ENCODE measurements at places on chromosomes 5 and 9.

- DNase-seq, result peak; percentile 48
These were observed 77.1 kb downstream of the SUSD1 start for GRCh38 chr9:112097712-112098688.

DNA sequence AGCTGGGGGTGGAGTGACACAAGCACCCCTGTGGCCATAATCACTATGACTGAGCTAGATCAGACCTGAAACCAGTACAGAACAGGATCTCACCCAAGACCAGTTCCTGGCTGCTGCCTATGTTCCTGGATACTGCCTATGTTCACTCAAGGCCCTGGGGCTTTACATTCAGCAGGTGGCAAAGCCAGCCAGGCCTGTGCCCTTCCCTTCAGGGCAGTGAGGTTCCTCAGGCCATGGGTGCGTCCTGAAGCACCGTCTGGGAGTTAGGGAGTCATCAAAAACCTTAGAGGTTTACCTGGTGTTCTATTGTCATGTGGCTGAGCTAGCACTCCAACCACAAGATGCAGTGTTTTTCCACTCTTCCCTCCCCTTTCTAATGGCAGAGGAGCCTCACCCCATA is 419.8 kb downstream of the TMEM232 start:
- DNase-seq, result no peak

- DNase-seq, result peak; percentile 40
These were observed 753 bp downstream of the ARHGAP26 start for GRCh38 chr5:142770650-142771609.

GRCh38 chr5:146016764-146017484 is 80.5 kb downstream of the SH3RF2 start:
- DNase-seq, result no peak

DNA sequence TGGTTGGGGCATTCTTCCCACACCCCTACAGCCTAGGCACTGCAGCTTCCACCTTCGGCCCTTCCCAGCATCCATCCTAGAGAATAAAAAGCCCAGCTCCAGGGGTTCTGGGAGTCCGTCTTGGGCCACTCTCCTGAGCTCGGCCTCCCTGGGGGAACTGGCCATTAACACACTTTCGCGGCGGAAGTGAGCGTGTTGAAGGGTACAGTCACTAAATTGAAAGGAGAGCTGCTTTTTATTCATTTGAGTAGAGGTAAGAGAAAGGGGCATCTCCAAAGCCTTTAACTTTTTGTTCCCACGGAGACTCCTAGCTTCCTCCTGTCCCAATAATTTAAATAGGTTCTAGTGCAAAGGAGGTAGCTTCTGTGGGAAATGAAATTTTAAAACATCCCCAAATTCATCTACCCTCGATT is 31.0 kb upstream of the NFIB start:
- DNase-seq, result no peak

- DNase-seq, result no peak
These were observed 184.7 kb upstream of the TRPM3 start for GRCh38 chr9:71306134-71306533.

DNA sequence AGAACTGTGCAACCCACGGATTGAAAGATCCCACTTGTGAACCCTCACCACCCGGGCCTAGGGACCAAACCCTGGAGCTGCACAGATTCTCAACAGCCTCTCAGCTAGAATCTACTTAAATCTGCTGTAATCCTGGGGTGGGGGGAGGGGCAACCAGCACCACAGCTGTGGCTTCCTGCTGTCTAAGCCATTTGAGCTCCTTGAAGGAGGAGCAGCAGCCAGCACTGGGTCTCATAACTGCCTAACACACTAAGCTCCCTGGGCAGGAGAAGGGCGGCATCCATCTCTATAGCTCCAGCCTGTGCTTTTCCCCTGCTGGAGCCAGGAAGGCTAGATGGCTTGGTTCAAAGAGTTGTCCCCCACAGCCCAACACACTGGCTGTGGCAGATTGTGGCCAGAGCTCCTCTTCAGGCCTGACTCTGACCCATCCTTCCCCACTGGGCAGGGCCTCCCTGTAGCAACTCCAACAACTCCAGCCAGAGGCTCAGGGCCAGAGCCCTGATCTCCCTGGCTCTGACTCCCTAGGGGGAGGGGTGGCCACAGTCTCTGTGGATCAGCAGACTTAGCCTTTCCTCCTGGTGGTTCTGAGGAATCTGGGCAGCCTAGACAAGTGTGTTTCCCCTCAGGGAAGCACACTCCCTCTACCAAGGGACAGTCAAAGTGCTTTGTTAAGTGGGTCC is 72.0 kb upstream of the C9orf72 start:
- no peak for DNase-seq

DNA sequence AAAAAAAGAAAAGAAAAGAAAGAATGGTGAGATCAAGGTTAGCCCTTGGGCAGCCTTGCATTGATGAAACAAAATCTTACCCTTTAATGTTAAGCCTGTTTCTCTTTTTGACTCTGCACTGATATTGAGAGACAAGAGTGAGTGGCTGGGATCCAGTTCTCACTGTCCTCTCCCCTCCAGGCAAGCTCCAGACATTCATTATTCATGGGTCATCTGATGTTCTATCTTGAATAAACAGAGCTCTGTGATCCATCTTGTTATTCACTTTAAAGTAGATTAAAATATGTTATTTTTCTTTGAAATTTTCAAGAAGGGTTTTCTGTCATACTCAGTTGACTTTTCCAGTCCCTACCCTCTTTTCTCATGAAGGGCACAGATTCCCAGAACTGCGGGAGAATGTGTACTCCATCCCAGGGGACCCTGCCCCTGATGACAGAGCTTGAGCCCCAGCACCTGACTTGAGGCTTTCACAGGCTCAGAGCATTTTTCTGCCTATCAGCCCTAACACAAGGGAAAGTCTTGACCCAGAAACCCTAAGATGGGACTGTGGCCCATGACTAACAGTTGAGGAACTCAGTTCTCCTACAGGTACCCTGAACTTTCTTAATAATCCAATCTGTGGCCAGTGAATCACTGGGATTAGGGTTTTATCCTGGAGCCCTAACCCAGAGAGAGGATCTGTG is 24.1 kb downstream of the ACTL7B start:
- no peak for DNase-seq

DNA sequence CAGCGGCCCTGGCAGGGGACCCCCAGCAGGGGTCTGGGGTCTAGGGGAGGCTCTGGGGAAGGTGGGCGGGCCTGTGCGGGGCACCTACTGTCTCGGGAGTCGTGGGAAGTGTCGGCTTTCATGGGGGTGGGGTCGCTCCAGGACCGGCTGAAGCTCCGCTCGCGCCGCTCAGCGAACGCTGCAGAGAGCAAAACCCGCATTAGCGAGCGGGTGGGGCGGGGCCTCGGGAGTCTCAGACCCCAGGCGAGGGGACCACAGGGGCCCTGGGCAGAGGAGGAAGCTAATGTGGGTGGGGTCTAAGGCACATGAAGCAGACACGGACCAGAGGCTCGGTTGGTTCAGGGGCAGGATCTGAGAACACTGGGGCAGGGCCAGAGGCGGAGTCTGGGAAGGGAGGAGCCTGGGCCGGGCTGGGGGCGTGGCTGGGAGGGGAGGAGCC is 5.5 kb downstream of the NSMF start:
- DNase-seq, result peak; percentile 54

DNA sequence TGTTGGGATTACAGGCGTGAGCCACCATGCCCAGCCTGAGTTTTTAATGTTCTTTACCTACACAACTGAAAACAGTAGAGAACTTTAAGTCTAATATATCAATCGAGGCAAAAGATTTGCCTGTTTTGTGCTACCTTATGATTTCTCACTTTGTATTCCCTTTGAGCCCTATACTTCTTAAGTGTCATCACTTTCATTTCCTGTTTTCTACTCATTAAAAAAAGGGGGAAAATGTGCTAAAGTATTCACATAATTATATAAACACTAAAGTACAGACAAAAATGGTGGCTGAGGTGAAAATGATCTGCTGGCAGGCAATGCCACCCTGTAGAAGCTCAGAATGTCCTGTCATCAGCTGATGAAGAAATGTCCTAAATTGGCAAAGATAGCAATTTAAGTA is 23.6 kb downstream of the ATG10 start:
- no peak for DNase-seq

DNA sequence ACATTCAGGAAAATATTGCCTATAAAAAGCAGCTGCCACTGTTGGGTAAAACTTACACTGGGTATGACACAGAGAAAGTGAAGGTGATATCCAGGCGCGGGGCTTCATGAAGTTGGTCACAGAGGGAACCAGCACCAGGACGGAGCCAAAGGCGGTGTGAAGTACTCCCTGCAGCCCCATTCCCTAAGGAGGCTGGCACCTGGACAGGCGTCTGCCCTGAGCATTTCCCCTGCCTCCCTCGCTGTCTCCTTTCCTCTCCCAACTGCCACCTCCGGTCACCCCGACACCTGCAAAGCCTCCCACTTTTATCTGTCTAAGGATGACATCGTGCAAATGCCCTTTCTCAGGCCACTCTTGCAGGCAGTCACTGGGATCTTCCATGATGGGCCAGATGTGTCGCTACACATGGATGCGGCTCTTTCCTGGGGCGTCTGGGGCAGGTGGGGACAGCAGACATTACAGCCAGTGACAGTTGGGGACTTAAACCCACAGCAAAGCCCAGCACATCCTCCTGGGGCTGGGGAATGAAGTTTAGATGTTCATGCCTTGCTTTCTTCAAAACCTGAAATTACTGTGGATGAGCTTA is 367.7 kb upstream of the IRX4 start:
- DNase-seq, result no peak

GRCh38 chr5:113598926-113599325 is 85.4 kb downstream of the YTHDC2 start:
- no peak for DNase-seq

- DNase-seq, result no peak
These were observed 5.9 kb downstream of the PCDHB6 start for GRCh38 chr5:141155540-141156374.

GRCh38 chr9:77177894-77178794 is 810 bp downstream of the VPS13A start:
- no peak for DNase-seq

DNA sequence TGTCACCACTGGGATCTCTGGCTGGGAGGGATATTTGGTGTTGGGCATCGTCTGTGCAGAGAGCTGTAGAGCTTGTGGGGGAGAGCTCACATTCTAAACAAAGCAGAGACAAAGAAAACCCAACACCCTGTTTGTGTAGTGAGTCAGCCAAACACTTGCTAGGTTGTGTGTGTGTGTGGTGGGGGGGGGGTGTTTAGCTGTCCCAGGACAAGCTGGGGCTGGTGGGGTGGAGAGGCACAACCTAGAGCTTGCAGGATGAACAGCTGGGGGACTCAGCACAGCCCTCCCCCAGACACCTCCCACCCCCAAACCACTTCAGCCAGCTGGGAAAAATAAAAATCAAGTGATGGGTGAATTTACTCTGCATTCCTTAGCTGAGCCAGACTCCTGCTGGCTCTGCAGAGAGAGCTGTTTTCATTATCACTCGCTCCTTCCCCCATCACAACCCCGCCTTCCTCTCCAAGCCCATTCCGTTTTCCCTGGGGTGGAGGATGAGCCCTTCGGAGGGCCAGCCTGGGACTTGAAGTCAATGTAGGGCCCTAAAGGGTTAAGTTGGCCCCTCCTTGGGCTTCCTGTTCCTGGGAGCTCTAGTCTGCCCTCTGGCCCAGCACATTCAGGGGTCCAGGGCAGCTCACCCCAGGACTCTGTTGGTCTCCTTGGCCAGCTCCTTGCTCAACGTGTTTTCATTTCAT is 2.6 kb downstream of the OLFML2A start:
- no peak for DNase-seq

- DNase-seq, result no peak
These were observed 5.3 kb downstream of the IL12B start for GRCh38 chr5:159324986-159325385.

DNA sequence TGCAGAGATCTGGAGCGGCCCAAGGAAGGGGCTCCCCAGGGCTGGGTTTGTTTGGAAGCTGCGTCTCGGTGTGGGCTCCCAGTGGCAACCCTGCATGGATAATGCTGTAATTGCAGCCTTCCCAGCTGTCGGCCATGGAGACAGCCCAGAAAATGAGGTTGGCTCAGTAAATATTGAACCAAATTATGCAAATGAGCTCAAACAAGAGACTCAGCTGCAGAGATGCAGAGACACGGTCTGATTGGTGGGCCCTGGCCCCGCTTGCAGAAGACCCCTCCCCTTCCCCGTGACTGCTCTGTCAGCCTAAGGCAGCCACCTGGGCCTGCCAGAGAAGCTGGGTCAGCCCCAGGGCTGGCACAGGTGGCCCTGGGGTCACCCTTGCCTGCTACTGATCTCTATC is 75.9 kb downstream of the RAD23B start:
- no peak for DNase-seq

DNA sequence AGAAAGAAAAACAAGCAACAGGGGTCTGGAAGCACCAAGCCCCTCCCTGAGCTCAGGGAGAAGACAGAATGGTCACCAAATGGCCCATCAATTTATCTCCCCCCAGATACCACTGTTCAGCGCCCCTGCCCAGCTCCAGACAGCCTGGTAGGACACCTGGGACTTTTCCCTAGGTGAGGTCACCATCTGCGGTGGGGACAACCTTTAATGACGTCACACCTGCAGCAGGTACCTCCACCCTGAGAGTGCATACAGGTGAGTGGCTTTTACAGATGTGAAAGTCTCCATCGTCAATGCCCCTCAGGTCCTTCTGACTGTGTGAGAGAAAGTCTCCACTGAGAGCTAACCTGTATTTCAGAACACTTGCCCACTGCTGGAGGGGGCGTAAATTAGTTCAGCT is 34.3 kb upstream of the LAMC3 start:
- DNase-seq, result no peak

- peak; percentile 26 for DNase-seq
These were observed 123.6 kb downstream of the INVS start for GRCh38 chr9:100222674-100223073.

DNA sequence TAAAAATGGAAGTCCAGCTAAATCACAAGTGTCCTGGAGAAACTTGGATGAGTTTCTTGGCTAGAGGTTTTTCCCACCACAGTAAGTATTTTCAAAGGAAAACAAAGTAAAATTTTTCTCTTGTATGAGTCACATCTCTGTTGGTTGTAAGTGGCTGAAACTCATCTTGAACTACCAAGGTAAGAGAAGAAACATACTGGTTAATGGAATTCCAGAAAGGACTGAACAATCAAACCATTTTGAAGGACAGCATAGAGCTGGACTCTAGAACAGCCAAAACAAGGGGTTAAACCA is 102.8 kb upstream of the CDKN2B start:
- DNase-seq, result no peak

GRCh38 chr5:115450741-115451140 is 93.8 kb downstream of the FEM1C start:
- no peak for DNase-seq

DNA sequence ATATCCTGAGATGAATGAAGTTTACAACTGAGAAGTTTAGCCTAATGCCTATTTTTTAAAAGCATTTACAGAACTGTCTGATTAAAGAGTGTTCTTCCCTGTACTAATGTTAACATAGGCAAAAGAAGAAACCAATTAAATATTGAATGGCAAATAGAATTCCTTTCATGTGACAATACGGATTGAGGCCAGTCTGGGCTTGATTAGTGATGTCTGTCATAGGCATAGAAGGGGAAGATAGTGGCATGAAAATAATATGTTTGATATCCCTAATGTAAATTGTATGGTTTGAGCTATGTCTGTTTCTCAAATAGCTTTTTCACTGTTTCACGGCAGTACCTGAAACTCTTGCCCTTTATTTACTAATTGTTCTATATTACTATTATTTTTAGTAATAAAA is 443.1 kb upstream of the CLINT1 start:
- no peak for DNase-seq

Data from dermis microvascular lymphatic vessel endothelial cell (primary cell).